ENCODE measurements at places on chromosomes 11 and 22. TPM values are rescaled to one million over a fixed set of nuclear protein-coding genes. Genes with fewer than 3 reads are reported as not detected.

Gene DEUP1
- 0.20 TPM for total RNA-seq

Gene KRTAP5-11
- not detected for total RNA-seq

Gene OR6Q1
- total RNA-seq, result not detected

Gene PDE2A
- 11.5 TPM for total RNA-seq

Gene SLC15A3
- 20.3 TPM for total RNA-seq
